Stimulated activated naive CD4-positive, alpha-beta T cell treated with Interleukin-2 at 50 U/mL for 16 hours (primary cell): ENCODE measurements at places on chromosomes 3 and 15.
A peak's percentile ranks its signal among the peaks of the same experiment; 100 is the strongest.

DNA sequence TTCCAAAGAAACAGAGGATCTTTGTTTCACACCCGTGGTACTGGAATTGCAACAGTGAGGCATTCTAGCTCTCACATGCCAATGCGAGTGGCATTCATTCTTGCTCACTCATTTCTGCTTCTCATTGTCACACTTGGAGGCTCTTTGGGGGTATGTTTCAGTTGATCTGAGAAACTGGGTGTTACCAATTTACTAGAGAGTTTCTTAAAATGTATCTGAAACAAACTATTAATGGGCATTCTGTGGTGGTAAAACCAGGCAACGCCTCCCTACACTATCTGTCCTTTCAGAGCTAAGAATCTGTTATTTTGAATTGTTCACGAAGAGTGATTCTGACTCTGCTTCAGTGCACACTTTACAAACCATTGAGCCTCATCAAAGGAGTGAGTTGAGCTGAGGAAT lies 140.6 kb upstream of the BHLHE40 start:
- DNase-seq = no peak

GRCh38 chr15:70430069-70430468 lies 332.4 kb upstream of the TLE3 start:
- DNase-seq = no peak

GRCh38 chr3:142993958-142994442 lies 7.4 kb upstream of the U2SURP start:
- peak; percentile 45 for DNase-seq

- DNase-seq = no peak
Observed at GRCh38 chr3:114879059-114880031, 267.7 kb downstream of the ZBTB20 start.

GRCh38 chr15:101362359-101362758 lies 67.3 kb upstream of the SNRPA1 start:
- DNase-seq = no peak

DNA sequence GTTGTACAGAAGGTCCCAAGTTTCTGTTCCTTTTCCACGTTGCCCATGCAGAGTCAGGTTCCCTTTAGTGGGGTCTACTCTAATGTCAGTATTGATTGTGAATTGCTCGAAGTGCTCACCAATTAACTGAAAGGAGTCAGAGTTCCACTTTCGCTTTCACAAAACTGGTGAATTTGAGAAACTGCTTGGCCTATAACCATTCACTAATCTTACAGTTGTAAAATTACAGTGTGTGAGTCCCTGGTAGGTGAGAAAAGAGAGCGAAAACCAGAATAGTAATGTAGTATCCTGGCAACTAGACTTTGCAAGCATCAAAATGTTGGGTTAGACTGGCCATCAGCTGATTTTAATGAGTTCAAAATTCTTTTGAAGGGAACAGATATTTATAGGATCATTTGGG lies 237.5 kb upstream of the CHRM5 start:
- DNase-seq = no peak

- DNase-seq = no peak
Observed at GRCh38 chr3:30355622-30356021, 250.8 kb upstream of the TGFBR2 start.

- peak; percentile 69 for DNase-seq
Observed at GRCh38 chr3:195549931-195550519, 6.9 kb upstream of the PPP1R2 start.

DNA sequence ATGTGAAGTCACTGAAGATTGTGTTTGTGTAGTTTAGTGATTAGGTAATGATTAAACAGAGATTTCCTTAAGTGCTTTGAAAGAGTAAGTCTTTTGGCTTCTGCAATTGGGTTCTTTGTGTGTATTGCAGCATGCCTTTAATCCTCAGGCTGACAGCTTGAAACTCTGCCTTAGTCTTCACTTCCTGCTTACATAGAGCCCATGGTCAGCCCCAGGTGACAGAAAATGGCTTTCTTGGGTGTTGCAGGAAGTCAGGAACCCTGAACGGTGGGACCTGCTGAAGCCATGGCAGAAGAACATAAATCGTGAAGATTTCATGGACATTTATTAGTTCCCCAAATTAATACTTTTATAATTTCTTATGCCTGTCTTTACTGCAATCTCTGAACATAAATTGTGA lies 61.3 kb downstream of the KBTBD8 start:
- no peak for DNase-seq

GRCh38 chr3:64743887-64744243 lies 56.1 kb upstream of the ADAMTS9 start:
- DNase-seq = no peak

DNA sequence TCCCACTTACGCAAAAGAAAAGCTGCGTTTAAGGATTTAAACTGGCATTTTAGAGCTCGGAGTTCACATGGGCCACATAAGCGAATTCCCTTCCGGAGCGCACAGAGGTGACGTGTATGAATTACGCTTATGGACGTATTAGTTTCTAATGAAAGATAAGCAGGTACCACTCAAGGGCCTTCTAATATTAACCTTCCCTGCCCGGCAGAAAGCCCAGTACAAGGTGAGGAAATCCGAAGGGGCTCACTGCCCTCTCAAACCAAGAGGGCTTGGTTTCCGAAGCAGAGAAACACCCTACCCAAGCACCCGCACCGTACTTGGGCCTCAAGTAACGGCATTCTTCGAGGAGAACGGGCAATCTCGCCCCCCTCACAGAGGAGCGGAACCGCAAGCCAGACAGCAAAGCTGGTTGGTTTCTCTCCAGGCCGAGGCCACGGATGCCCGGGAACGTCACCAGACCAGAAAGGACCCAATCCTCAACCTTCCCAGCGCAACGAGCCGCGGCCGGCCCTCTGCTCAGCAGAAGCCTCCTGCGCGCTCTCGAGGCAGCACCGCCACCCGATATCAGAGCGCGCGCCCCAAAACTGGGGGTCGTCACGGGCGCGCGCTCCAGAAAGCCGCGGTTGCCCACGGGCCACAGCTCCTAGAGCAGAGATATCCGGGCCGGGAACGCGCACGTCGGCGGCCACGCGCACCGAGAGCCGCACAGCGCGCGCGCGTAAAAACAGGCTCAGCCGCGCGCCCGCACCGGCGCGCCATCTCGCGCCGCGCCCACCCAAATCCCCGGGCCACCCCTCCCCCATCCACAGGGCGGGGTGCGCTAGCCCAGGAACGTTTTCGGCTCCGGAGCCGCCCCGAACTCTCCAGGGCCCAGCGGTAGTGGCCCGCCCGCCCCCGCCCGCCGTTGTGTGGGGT lies 676 bp downstream of the QRICH1 start:
- DNase-seq = peak; percentile 75

- no peak for DNase-seq
Observed at GRCh38 chr15:100383302-100384107, 41.7 kb upstream of the ADAMTS17 start.

DNA sequence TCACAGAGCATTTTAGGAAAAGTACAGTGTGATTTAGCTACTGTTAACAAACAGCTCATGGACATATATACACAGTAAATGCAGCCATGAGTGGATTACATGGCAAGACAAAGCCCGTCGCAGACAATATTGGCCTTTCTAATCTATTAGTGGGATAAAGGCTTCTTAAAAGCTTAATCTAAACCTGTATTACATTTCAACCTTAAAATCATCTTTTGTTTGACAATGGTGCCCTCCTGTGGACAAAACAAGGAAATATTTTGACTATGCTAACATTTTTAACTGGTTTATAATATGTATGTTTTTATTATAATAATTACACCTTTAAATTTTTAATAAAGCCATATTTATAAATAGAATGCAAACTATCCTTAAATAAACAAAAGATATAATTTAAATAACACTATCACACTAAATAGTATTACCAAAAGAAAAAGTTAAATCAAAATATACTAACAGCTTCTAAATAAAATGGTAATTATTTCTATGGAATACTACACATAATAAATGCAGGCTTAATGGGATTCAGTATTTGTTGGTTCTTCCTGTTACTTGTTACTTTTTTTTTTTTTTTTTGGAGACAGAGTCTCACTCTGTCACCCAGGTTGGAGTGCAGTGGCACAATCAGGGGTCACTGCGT lies 38.6 kb downstream of the TAFA4 start:
- no peak for DNase-seq

DNA sequence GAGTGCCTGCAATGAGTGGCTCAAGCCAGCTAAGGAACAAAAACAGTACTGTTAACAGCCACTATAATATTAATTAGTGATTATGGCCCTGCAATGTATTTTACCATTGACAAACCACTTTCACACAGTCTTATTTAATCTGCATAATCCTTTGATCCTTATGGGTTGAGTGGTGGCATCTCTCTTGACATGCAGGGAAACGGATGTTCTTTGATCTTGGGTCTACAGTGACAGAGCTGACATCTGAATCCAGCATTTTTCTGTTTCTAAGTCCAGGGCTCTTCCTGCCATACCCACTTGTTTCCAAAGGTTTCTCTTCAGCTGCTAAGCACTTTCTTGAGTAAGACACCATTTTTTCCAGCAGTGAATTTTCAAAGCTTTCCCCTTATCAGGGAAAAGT lies 277.7 kb upstream of the ROPN1 start:
- no peak for DNase-seq

DNA sequence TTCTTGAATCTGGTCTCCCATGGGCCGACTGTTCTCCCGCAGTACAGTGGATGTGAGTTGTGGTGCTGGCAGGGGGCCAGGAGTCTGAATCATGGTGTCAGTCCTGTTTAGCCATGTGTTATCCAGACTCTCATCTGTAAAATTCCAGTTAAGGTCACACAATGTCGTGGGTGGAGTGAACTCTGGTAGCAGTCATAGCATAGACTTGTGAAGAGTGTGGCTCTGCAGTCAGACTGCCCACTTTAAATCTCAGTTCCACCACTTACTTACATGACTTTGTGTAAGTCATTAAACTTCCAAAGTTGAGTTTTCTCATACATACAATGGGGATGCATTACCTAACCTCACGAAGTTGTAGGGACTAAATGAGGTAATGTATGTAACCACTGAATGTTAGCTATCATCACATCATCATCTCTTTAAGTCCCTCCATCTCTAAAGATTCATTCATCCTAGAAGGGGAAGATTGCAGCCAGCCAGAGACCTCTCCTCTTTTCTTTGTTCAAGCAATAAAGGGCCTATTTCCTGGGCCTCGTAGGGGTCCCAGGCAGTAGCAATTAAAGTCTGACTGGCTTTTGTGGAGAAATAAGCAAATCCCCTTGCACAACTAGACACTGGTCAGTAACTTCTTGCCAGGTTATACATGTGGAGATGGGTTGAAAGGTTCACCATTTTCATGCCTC lies 93.9 kb downstream of the PCCB start:
- no peak for DNase-seq
